Stimulated activated CD8-positive, alpha-beta memory T cell treated with anti-CD3 and anti-CD28 coated beads, Interleukin-2, amount 100 ng/mL, for 1 hour (primary cell): ENCODE measurements at places on chromosomes 12 and 14.

DNA sequence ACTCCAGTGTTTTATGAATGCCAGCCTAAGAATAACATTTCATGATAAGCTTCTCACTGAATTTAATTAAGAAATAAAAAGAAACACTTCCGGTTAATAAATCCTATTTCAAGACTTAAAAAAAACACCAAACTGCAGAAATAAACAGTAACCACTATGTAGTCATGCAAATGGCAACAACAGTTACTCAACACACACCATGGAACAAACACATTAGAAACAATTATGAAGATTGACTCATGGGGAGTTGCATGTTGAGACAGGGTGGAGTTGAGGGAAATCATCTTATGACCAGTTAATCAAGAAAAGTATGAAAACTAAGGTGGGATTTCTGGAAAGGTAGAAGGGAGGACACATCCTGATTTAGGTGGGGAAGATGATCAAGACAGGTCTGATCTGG, 52.7 kb downstream of the PLBD1 start:
- no peak for DNase-seq

GRCh38 chr14:102849526-102850379, 72.5 kb downstream of the TRAF3 start:
- no peak for DNase-seq

DNA sequence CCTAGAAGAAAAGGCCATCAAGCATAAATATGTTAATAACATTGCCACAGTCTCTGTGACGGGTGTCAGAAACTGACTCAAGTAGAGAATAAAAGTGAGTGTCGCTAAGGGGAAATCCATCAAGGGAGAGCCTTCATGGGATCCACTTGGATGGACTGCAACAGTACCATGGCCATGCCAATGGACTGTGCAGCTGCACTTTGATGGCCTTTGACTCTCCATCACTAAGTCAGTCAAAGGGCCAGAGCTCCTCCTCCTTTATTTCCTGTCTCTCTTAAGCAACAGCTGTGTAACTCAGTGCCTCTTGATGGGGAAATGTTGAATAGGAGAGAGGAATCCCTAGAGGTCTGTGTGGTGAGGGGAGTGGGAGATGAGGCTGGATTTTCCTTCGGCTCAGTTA, 335.2 kb downstream of the BMP4 start:
- no peak for DNase-seq

DNA sequence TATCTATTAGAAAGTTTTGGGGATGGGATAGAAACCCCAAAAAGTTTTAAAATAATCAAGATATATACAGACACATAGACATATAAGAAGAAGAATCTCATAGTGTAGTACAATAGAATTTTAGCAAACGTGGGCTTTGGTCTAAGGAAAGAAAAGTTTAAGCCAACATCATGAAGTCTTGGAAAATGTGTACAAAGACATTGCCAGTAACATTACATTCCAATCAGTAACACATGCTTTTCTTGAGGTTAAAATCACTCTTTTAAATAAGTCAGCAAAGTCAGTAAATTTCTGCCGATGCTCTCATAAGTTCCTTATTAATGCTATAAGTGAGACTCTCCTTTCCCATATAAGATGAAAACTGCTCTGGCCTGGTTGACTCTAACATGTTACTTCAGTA, 201.1 kb upstream of the LRIG3 start:
- DNase-seq, result no peak

DNA sequence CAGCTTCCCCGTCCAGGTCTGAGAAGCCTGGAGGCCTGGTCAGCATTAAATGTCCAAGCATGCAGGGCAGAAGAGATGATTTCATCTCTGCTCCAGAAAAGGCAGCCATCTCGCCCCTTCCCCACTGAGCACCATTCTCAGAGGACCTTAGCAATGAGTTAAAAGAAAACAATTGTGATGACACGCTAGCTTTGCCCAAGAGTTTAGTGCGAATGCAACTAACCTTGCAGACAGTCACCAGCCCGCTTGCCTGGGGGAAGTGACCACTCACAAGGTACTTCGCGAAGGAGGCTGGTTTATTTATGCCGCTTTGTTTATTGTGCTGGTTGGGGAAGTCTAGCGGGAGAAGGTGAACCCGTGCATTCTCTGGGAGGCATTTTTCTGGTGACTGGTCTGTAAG, 170.7 kb downstream of the RBM19 start:
- DNase-seq, result no peak

- no peak for DNase-seq
Observed at GRCh38 chr14:99079061-99079727, 192.8 kb downstream of the BCL11B start.

DNA sequence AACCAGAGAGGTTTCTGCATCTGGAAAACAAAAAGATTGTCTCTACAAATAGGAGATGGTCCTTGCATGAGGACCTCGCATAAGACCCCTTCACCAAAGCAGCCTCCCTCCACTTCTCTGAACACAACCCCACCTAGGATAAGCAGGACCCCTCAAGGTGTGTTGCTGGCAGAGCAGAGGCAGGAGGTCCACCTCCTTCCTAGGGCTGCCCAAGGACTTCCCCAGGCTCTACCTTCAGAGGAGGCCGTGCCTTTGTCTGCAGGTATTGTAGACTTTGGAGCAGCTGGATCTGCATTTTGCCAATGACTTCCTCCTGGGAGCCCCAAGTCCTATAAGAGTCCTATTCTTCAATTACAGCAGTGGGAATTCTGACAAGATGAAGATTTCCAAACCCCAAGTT, 67.3 kb upstream of the TSPAN11 start:
- DNase-seq, result no peak

DNA sequence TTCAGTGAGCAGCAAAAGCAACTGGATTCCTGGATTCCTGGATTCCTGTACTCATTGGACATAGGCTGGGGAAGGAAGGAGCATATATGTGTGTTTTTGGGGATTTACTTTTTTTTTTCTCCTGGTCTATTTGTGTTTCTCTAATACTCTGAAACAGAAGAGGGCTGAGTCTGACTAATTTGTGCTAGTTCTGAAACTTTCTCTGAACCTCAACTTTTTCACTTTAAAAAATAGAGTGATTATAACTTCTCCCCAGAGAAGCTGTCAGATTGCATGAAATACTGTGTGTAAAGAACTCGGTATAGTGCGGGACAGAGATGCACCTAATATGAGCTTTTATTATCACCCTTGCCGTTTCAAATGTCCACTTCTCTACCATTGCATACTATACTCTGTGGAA, 529.5 kb downstream of the TMTC2 start:
- no peak for DNase-seq

- no peak for DNase-seq
Observed at GRCh38 chr14:63895510-63895909, 42.7 kb downstream of the SYNE2 start.

GRCh38 chr14:81177225-81177624, 43.5 kb downstream of the GTF2A1 start:
- no peak for DNase-seq

DNA sequence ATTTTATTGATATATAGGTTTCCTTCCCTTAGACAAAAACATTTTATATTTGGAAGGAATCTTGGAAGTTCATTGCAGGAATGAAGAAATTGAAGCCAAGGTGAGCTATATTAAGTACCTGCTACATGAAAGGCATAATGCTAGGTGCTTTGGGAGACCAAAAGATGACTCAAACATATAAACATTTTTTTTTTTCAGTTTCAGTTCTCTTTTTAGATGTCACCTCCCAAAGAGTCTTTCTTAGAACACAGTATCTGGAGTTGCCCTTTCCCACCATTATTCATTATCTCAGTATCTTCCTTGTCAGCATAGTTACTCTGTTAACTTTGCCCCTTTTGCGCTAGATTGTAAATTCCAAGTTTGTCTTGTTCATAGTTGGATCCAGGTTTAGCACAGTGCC, 1.1 kb downstream of the LIN52 start:
- DNase-seq, result no peak

DNA sequence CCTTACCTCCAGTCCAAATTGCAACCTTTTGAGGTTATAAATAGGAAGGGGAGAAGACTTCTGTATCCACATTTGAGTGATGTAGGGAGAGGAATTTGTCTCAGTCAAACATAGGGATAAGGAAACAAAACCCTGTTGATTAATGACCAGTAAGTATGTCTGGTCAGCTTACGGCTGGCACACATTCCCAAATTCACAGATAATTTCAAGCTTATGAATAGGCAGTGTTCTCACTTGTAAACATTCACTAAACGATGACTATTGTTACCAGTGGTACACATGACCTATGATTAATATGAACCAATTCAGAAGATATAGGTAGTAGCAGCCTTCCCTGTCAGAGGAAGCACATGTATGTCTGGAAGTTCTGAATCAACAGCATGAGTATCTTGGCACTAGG, 33.0 kb upstream of the SLC5A8 start:
- no peak for DNase-seq

GRCh38 chr12:113043240-113043639, 13.3 kb upstream of the DTX1 start:
- DNase-seq, result no peak

DNA sequence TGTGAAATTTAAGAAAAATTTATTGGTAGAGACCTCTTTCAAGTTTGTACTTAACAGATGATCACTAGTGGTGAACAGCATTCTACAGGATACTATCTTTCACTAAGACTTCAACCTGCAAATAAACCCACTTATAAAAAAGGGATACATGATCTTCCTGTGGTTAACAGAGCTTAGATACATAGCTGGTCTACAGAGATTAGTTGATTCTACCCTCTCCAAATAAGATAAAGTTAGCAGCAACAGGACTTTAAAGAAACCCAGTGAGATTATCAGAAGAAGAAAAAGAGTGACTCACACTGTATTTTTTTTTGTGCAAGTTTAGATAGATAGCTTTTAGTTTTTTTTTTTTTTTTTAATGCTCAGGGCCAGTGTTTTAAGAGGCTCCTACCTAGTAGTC, 34.5 kb downstream of the USP44 start:
- DNase-seq, result no peak

GRCh38 chr12:46629331-46630229, 196.2 kb downstream of the SLC38A4 start:
- no peak for DNase-seq

- no peak for DNase-seq
Observed at GRCh38 chr14:30500222-30500621, 58.7 kb upstream of the G2E3 start.

DNA sequence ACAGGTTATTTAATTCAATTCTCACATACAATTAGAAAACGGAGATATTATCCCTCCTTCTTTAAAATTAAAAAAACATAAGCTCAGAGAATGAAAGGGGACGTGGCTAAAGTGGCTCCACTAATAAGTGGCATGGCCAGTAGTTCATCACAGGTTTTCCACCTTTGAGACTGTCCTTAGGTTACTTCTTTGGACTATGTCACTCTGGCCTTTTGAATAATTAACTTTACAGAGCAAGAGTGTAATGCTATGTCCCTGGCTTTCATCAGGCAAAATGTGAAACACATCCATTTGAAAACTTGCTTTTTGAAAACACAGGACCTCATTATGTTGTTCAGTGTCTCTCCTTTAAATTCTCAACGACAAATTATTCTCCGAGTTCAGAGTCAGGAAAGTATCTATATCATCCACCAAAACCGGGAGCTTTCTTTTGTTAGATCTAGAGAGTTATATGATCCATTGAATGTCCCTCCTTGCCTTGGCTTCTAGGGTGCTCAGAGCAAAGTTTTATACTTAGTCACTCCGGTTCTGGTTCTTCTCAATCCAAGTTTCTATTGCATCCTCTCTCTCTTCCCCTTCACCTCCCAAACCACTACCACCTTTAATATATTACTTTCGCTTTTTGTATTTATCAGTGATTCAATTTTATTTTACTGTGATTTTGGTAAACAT, 43.0 kb upstream of the BTG1 start:
- DNase-seq, result no peak

DNA sequence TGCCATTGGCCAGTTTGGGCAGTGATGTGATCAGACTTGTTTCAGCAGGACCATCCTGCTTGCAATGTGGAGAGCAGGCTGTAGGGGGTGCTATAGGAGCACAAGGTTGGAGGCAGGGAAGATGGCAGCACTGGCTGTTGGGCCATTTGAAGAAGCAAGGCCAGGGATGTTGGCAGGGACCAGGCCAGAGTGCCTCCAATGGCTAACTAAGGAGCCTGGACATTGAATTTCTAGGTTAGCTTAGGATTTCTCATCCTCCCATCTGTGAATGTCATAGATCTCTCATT, 23.5 kb downstream of the FGF23 start:
- no peak for DNase-seq

DNA sequence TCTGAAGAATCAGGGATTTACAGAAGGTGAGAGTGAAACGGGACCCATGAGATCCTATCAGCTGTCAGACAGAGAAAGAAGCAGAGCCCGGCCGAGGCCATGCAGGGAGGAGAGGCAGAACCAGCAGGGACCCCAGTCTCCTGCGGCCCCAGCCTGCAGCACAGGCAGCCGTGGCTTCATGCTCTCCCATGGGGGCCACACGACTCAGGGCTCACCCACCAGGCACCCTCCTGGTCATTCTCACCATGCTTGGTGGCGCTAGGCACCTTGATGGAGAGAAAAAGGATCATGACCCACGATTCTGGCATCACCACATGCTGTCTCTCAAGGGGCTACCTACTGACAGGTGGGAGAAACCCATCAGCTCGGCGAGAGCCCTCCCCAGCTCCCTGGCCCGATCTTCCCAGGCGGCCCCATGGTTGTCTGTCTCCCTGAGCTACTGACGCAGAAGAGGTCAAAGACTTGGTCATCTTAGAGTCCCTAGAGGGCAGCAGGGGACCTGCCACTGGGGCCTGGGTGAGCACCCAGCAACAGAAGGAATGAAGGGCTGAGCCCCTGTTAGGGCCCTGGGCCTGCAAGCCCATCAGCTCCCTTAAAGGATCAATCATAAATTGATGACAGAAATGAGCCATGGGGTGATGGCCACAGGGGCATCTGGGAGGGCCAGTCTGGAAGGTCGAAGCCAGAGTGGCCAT, 58.0 kb downstream of the ITPK1 start:
- DNase-seq, result no peak

DNA sequence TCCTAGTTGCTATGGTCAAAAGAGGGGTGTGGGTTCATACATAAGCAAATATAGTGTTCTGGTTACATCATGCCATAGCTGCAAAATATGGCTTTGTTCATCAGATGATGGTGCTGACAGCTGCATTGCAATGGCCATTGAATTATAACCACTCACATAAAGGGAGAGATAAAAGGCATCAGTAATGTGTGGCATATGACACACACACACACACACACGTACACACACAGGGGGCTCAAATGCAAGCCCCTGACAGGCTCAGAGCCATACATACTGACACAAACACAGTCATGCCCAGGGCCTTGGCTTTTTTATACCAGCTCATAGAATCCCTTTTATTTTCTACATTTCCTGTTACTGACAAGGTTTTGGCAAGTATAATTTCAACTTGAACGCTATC, 698.9 kb downstream of the BCL11B start:
- DNase-seq, result no peak

- DNase-seq, result no peak
Observed at GRCh38 chr14:85293612-85294234, 236.2 kb upstream of the FLRT2 start.

- no peak for DNase-seq
Observed at GRCh38 chr12:53694756-53695151, 18.9 kb upstream of the ATP5MC2 start.

- no peak for DNase-seq
Observed at GRCh38 chr12:40551466-40551865, 140.8 kb upstream of the CNTN1 start.

- no peak for DNase-seq
Observed at GRCh38 chr12:127115468-127116035, 1151.4 kb upstream of the TMEM132C start.
